ENCODE measurements at places on chromosomes 6 and 20.

DNA sequence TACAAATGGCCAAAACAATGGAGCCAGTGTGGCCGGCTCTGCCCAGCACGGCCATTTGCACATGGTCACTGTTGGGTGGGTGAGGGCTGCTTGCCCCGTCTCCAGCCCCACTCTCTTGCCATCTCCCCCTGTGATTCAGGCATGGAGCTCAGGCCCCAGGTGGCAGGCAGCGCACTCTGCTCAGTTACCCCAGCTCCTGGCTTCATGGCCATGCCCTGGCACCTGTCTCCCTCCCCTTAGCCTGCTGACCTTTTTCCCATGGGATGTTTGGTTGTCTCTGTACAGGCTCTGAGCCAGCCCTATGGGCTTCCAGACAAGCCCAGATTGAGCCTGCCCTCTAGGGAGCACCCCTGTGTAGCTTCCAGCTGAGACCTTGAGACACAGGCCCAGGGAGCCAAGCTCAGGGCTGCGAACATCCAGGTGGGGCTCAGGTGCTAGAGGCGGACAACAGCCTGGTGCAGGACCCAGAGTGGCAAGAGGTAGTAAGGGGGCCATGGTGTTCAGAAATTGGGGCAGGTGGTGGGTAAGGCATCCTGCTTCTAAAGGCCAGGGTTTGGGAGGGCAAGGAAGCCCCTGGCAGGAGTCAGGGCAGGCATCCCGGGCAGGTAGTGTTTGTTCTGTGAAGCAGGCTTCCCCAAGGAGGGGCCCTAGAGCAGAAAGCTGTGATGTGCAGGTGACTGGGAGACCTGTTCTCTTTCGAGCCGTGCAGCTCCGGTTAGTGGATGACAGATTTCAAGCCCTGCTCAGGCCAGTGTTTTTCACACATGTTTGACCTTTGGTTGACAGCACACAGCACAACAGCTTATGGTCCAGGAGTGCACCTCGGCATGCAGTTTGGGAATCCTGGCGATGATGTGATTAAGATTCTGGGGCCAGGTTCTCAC, 17.7 kb downstream of the SYNJ2 start:
- DNase-seq = no peak

DNA sequence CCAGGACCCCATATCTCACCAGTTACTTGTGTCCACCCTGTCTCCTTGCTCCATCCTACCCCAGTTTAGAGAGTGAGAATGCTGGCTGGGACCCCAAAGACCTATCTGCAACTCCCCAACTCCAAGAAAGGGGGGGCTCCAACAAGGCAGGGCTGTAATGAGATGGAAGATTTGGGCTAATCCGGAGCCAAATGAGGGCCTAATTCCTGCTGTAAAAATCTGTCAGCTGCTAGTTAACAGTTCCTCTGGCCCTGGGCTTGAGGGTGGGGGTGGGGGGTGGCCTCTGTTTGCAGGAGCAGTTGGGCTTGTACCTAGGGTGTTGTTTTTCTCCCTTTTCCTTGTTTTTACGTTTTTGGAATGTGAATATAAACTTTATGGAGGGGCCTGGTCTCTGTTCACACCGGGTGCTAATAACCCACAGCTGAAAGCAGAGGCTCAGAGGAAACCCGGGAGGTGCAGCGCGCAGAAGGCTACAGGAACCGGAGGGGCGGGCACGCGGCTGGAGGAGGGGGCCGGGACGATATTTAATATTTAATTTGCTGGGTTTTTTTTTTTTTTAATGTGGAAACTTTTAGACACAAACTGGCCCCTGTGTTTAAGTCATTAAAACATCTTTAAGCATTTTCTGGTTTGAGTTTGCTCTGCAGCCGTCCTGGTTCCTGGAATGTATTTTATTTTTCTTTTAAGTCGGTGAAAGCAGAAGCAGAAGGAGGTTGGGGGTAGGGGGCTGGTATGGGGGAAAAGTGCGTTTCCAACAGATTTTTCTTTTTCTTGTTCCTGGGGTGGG, 70.7 kb downstream of the NCR2 start:
- DNase-seq = no peak

DNA sequence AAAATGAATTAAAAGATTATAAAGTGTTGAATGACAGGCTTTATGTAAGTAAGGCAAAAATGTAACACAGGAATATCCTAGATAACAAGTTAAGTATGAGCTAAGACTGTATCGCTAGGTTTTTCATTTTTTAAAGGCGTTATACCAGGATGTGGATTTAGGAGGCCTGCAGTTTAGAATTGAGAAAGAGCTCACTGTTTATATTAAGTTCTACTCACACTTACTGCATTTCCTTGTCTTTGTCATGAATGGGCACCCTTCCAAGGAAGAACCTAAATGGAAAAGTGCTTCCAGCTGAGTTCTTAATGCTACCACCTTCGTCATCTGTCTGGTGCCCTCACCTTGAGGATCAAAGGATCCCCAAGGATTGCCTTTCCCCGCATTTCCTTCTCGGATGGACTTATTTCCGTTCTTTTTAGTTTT, 148.7 kb downstream of the SOX4 start:
- no peak for DNase-seq

DNA sequence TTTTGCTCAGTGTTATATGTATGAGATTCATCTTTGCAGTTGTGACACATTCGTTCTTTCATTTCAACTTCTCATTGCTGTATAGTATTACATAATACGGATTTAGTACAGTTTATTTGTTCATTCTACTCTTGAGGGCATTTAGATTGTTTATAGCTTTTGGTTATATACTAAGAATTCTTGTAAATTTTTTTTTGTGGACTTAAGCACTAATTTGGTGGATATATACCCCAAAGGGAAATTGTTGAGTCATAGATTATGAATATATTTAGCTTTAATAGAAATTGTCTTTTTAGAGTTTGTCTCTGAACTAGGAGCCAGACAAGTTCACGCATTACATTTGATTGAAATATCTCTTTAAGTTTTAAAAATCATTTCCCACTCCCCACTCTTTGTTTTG, 79.6 kb downstream of the DNAH8 start:
- DNase-seq = no peak

DNA sequence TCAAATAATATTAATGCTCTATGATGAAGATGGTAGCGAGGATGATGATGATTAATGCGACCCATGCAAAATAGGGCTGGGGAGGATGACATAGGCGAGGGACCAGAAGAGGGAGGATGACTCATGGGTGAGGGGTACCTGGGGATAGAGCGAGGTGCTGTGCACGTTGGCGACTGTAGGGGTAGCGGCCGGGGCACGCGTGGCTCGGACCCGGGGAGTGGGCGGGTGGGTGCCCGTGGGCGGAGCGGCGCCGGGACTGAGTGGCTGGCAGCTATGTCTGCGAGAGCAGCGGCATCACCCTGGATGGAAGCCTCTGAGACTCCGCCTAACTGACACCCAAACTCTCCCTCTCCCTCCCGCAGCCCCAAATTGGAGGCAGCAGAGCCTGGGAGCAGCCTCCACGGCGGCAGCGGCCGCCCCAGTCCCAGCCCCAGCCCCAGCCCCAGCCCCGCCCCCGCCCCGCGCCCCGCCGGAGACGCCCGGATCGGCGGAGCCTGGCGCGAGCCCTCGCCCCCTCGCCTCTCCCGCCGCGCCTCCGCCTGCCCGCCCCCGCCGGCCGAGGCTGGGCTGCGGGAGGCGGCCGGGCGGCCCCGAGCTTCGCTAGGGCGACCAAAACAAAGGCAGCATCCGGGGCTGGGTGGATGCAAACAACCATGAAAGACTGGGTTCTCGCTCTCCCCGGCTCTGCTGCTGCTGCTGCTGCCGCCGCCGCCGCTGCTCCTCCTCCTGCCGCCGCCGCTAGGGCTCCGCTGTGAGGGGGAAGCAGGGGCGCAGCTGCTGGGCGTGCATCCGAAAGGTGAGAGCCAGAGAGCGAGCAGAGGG, at the start of gene RIMS1:
RIMS1 (plus strand) TSS at position 367 of the 822 bp plus-strand sequence. CDS start 474 bp downstream, outside the sequence.
- no peak for DNase-seq

GRCh38 chr6:139736325-139736906, 362.0 kb upstream of the CITED2 start:
- DNase-seq = no peak

GRCh38 chr6:5191222-5191621, 69.5 kb downstream of the LYRM4 start:
- no peak for DNase-seq

GRCh38 chr6:162941128-162941527, 213.4 kb downstream of the PACRG start:
- no peak for DNase-seq

DNA sequence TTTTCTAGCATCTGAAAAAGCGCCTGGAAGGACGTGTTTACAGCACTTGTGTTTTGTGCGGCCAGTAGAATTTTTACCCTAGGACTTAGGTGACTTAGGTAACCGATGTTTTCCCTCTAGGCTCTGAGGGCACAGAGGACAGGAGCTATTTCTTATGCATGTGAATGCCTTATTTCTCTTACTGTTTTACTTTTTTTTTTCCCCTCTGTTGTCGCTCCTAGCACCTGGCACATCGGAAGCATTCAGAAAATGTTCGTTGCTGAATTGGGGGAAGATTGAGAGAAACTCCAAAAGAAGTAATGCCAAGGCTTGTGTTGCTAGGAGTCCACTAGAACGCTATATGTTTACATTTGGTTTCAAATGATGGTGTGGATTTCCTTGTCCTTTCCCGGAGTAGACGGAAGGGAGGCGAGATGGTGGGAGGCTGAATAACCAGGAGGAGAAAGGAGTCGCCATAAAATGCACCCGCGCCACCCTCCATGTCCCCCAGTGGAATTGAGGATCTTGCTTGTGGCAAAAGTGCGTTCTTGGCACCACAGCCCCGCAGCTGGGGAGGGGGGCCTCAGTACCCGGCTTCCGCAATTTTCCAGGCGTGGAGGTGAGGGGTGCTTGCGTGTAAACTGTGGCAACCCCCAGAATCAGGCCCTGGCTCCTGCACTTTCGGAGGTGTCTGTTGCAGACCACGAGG, 6.9 kb downstream of the OLIG3 start:
- no peak for DNase-seq

DNA sequence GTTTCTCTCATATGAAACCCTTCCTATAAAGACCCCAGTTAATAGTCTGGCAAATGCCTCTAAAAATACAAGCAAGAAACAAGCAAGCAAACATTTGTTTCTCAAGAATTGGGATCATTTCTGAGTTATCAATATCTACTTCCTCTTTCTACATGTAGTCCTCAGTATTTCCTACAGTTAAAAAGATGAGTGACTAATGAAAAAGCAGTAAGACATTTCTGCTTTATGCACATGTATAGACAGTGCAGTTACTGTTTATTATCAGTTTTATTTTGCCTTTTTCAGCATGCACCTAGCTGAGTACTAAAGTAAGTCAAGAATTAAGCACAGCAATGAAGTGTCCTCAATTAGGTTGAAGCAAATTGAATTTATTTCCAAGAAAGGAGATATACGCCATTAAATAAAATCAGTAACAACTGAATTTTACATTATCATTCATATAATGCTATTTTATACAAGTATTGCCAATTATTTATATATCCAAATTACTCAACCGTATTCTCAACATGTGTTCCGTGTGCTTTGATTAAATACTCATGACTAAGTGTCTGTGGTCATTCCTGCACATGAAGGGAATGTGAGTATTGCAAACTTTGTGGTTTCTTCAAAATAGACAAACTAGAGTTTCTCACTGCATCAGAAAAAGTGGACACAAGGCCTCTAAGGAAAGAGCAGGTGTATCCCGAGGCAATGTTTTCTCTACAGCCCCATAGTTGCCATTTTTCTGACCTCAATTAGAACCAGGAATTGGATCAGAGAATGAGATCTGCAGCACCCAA, 159.3 kb upstream of the MARCKS start:
- no peak for DNase-seq

- DNase-seq = no peak
Observed at GRCh38 chr6:137370871-137371633, 123.1 kb downstream of the OLIG3 start.

DNA sequence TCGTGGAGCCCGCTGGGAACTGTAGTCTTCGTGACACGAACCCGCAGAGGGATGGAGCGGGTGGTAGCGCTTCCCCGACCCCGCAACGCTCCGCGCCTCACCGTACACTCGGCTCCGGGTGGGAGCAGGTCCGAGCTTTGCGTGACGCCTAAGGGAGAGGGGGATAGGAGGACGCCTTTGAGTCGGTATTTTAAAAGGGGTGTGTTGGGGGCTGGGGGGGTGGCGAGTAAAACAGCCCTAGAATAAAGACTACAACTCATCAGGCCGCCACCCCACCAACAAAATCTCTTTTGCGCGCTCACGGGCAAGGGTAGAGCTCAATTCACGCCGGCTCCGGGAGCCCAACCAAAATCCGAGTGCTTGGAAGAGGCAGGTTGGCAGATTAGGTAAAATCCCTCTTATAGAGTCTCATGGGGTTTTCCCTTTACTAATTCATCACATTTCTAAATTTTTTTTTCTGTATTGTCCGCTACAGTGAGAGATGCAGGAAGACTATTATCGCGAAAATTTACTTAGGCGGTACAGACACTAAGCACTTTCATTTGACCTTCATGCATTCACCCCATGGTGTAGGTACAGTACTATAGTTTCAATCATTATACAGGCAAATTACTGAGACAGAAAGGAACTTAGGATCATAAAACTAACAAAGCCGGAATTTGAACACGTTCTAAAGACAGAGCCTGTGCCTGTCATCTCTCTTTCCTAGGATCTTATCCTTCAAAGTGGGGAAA, 706 bp upstream of the SNX14 start:
- DNase-seq = no peak

DNA sequence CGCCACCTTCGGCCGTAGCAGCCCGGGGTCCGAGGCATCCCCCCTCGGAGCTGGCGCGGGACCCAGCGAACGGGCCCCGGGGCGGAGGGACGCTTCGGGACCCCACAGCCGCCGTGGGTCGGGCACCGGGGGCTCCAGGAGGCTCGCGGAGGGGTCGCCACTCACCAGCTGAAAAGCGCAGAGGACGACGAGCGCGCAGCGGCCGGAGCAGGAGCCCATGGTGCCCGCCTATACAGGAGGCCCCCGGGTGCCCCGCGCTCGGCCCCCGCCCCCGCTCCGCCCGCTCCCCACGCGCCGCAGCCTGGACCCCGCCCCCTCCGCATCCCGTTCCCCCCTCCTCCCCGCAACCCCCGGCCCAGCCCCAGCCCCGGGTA, at the start of gene NKAIN4:
NKAIN4 (minus strand) TSS at position 232 of the 374 bp plus-strand sequence; CDS start at position 219, 13 bp downstream.
- DNase-seq = no peak

- no peak for DNase-seq
Observed at GRCh38 chr6:124757560-124757959, 204.7 kb upstream of the RNF217 start.

DNA sequence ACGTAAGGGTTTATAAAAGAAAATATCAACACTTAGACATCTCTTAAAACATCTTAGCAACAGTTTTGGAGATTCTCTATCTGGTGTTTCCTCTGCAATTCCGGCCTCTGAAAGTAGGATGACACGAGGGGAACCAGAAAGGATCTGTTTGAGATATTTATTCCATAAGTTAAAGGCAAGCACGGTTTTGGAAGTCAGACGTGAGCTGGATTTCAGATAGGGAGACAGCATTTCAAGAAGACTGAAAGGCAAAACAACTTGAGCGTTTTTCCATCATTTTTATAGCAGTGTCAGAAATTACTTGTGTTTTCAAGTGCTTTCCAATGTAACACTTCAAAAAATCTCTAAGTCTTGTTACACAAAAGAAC, 52.9 kb upstream of the BTN3A2 start:
- no peak for DNase-seq

All from gastrocnemius medialis (tissue), 4 donors.